ENCODE measurements at places on chromosomes 5 and 9.

- no peak for DNase-seq
These were observed 230.9 kb downstream of the GAS1 start for GRCh38 chr9:86716326-86716922.

DNA sequence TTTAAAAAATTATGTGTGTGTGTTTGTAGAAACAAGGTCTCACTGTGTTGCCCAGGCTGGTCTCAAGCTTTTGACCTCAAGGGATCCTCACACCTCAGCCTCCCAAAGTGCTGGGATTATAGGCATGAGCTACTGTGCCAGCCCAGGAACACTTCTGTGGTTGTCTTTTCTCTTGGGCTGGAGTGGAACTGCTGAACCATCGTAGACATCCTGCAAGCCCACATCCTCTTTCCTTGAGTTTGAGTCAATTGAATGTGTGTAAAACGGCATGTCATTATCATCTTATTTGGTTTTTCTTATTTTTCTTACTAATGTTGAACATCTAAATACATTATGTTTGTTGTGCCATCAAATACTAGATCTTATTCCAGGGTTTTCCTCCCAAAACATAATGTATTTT lies 40.0 kb downstream of the EHMT1 start:
- DNase-seq, result no peak

DNA sequence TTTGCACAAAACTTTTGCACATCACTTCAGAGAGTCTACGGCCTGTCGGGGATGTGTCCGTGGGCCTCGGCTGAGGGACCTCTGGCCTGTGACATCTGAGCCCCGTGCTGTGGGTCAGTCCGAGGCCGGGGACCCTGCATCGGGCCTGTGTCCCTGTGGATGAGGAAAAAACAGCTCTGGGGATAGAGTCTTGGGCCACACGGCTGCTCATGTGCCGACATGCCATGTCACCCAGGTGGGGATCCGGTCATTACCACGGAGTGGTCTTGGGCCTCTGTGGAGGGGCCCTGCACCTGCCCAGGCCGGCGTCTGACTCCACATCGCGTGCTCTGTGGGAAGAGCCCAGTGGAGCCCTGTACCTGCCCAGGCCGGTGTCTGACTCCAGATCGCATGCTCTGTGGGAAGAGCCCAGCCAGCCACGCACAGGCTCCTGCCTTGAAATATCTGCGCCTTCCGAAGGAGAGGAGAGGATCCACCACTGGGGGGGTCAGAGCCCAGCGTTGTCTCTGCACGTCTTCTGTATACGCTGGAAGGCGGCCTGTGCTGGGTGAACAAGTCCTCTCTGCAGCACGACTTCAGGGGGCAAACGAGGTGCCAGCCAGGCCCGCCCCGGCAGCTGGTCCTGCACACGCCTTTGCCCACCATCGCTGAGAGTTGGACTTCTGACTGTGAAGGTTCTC lies 27.5 kb upstream of the IRX4 start:
- DNase-seq, result no peak

DNA sequence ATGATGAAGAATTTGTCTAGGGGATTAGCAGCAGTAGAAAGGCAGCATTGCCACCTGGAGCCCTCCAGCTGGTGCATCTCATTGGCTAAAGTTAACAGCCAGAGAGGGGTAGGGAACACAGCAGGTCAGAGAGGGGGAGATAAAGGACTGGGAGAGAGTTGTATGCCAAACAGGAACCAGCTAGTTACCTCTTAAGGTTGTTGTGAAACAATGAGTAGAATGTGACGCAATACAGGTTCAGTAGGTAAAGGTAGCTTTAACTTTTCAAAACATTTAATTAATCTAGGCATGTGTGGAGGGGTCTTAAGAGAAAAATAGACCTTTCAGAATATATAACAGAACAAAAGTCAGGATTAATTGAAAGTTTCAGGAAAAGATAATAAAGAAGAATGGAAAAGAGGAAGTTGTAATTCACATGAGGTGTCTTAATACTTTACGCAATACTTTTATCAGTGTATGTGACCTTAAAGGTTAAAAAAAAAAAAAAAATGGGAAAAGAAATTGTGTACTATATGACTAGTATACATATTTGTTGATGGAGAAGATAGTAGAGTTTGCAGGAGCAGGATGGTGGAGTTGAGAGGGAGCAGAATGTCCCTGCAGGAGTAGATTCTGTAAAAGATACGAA lies 14.3 kb downstream of the FBXO38 start:
- no peak for DNase-seq

DNA sequence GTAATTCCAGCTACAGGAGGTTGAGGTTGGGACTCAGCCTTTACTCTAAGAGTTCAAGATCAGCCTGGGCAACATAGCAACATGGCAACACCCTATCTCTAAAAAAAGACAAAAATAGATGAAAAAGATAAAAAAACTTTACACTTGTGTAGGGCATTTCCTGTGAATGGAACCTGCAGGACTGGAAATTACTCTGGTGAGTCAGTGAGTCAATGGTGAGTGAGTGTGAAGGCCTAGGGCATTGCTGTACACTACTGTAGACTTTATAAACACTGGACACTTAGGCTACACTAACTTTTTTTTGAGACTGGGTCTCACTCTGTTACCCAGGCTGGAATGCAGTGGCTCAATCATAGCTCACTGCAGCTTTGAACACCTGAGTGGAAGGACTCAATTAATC lies 19.5 kb upstream of the ARSI start:
- no peak for DNase-seq

DNA sequence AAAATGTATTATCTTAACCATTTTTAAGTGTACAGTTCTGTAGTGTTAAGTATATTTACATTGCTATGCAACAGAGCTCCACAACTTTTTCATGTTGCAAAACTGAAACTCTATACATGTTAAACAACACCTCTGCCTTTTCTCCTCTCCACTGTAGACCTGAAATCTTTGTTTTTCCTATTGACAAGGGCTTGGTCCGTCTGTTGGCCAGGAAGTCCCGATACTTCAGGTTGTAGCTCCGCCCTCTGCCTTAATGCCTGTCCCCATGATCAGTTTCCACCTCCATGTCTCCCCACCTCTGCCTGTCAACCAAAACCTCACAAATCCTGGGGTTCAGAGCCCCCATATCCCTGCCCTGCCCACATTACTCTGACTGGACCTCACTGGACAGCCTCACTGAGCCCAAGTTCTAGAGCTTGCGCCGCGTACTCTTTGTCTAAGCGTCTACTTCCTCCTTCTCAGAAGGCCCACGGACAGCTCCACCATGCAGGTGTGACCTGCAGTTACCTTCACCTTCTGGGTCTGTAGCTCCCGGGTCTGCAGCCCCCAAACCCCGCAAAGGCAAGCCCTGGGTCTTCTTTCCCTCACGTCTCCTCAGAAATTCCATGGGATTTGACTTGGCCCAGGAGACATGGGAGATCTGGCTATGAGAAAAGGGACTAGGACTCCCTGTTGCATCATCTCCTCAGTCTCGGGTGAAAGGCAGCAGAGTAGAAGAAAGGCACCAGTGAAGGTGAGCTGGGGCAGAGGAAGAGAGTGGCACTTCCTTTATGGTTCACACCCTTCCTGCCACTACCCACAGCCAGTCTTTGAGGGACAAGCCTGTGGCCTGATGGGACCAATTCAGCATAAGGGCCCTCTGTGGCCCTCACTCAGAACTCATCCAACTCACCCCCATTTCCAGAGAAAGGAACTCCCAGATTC lies 8.0 kb downstream of the GLIPR2 start:
- no peak for DNase-seq

DNA sequence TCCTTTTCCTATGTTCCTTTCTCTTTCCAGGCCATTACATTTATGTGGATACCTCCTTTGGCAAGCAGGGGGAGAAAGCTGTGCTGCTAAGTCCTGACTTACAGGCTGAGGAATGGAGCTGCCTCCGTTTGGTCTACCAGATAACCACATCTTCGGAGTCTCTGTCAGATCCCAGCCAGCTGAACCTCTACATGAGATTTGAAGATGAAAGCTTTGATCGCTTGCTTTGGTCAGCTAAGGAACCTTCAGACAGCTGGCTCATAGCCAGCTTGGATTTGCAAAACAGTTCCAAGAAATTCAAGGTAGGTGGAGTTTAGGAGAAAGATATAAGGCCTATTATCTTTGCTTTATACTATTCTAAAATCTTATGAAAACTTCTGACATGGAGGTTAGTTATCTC lies 64.5 kb downstream of the MAMDC2 start:
- DNase-seq, result no peak

DNA sequence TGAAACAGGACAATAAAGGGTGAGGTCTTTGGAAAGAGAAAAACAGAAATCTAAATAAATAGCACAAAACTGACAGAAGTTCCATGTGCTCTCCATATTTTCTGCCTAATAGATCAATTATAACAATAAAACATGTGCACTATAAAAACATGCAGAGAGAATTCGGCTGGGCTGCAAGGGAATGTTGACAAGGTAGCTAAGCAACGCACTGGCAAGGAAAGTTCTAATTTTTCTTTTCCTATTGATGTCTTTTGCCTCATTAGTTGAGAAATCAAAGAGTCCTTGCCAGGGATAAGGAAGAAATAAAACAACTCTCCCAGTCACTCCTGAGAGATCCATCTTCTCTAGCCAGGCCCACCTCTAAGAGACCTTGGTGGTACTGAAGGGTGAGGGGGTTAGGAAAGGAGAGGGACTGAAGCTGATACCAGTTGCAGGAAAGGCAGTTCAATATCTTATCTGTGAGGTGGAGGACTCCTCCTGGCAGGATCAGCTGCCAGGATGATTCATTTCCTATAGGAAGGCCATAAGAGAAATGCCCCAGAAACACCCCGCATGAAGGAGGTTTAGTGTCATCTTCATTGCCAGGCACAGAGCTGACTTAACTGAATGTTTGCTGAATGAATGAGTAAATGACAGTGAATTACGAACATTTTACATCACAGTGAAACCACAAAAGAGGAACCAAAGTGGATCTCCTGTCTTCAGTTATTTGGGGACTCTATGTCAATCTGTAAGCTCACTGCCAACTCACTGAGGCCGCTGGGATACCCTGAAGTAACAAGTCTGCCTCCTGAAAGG lies 63.7 kb upstream of the IFNK start:
- no peak for DNase-seq

- no peak for DNase-seq
These were observed 16.3 kb downstream of the KLF9 start for GRCh38 chr9:70398145-70398556.

DNA sequence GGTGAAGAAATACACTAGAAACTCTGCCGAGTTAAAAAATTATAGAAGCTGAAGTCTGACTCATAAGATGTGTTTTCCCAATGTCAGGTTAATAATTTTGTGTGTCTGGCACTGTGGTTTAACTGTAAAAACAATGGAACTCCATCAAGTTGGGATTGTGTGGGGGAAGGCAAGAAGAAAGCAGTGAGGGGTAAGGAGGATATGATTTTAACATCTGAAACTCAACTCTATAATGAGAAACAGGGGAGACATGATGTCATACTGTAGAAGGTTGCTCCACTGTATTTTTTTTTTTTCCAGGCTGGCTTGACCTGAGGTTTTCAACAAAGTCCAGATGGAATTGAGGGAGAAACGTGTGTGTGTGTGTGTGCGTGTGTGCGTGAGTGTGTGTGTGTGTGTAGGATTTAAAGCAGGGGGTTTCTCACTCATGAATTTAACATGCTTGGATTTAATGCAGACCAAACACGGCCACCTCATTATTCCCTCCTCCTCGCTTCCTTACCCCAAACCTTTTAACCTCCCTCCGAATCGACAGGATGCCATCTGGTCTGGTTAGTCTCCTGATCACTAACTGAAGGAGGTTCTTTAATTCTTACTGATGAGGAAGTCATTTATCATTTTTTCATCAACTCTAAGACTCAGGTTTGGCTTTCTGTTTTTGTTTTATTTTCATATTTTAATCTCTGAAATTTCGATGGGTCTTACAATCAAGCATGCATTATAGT lies 140.2 kb upstream of the LPAR1 start:
- DNase-seq, result peak; percentile 12

GRCh38 chr5:80852331-80853245 lies 107.6 kb upstream of the RASGRF2 start:
- DNase-seq, result no peak

DNA sequence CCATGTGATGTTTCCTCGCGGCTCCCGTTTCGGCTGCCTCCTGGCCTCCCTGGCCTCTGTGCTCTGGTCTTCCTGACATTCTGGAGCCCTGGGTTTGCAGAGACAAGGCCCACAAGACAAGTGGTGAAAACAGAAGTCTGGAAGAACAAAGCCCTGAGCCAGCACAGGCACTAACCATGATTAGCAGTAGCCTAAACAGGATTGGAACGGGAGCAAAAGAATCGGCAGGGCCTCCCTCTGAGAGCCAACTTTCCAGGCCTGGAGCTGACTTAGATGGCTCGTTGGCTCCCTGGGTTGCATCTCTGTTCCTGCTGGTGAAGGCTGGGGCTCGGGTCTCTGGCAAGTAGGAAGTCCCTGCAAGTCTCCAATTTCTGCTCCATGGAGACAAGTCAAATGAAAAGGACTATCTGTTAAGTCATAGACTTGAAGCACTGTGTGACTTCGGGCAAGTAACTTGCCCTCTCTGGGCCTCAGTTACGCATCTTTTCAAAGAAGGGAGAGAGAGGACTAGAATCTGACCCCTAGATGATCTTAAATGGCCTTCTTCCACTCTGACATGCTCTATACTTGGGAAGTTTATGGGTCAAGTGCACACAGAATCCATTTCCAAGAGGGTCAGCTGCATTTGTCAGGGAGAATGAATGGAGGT lies 3.3 kb downstream of the COL27A1 start:
- DNase-seq, result no peak

- no peak for DNase-seq
These were observed 314.3 kb upstream of the CHD1 start for GRCh38 chr5:99243111-99243510.

GRCh38 chr5:43105369-43106289 lies 15.1 kb upstream of the ZNF131 start:
- DNase-seq, result peak; percentile 81

- no peak for DNase-seq
These were observed 4.6 kb downstream of the BASP1 start for GRCh38 chr5:17221843-17222636.

- no peak for DNase-seq
These were observed 217.8 kb upstream of the TMEM161B start for GRCh38 chr5:88486431-88486830.

- no peak for DNase-seq
These were observed 80.2 kb downstream of the PTPN3 start for GRCh38 chr9:109417585-109418544.

- no peak for DNase-seq
These were observed 30.7 kb downstream of the RAI14 start for GRCh38 chr5:34686762-34687268.

Measured in right kidney (tissue), 9 donors.